Activated T-helper 1 cell treated with anti-CD3 and anti-CD28 coated beads, Interleukin-2, amount 50 U/mL, for 16 hours (primary cell): ENCODE measurements at places on chromosomes 6 and 20.

DNA sequence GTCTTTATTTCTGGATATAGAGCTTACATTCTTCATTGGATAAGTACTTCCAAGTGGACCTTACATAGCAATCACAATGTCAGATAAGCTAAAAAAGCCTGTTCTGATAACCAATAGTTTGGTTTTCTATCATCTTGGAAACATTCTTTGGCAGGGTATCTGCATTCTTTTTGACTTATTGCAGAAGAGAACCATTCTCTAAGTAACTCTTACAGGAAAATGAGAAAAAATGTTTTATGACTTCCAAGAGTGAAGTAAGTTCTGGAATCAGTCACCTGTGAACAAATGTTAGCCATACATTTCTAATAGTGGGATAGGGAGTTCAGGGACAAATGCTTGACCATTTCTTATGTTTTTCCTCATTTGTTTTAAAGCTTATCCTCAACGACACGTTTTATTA is 564.0 kb downstream of the CD109 start:
- no peak for DNase-seq

DNA sequence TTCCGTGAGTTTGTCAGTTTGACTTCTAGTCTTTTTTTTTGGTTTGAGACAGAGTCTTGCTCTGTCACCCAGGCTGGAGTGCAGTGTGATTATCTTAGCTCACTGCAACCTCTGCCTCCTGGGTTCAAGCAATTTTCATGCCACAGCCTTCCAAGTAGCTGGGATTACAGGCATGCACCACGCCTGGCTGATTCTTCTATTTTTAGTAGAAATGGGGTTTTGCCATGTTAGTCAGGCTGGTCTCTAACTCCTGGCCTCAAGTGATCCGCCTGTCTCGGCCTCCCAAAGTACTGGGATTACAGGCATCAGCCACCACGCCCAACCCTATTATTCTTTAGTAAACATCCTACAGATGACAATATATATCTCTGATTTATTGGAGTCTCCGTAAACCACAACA is 506.5 kb downstream of the PREX1 start:
- DNase-seq: no peak

DNA sequence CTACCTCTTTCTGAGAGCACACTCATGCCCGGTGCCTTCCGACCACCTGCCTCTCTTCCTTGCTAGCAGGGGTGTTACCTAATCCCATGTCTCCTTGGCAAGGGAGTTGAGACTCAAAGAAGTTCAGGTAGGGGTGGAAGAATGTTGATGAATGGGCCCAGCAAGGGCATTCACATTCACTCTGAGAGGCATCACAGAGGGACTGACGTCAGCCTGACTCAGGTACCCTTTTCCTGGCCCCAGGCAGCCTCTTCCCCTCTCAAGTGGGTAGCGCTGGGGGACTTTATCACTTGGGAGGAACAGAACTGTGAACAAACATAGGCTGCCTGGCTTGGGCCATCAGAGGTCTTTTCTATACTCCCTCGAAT is 35.3 kb downstream of the HM13 start:
- no peak for DNase-seq

DNA sequence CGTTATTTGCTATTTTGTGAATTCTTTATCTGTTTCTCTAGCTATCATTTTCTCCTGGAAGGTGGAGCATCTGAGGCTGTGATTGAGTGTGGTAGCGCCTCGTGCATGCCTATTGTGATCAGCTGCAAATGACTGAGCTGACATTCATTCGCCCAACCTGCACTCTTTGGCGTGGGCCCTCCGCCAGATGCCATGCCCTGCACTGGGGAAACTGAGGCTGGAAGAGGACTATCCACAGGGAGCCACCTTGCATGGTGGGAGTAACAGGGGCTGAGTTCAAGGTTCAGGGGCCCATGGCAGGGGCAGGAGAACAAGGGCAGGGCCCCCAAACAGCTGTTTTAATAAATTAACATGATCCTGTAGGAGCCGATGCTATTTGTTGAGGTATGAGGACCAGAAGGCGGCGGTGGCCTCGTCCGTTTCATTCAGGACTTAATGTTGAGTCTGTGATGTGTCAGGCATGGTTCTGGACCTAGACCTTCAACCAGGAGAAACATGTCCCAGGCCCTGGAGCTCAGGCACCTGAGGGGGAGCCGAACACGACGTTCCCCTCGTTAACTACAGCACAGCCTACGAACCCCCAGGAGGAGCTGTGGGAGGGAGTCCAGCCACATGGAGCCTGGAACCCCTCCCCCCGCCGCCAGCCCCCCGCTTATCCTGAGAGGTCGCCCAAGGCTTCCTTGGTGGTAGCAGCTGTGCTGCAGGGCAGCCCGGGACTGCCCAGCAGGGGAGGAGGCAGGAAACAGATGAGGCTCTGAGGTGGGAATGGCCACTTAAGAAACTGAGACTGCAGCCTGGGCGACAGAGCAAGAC is 242.9 kb downstream of the CDH4 start:
- no peak for DNase-seq

- DNase-seq: no peak
Observed at GRCh38 chr20:2576317-2576727, 39.9 kb downstream of the TMC2 start.

- DNase-seq: no peak
Observed at GRCh38 chr20:8670893-8671215, 398.0 kb upstream of the PLCB4 start.

DNA sequence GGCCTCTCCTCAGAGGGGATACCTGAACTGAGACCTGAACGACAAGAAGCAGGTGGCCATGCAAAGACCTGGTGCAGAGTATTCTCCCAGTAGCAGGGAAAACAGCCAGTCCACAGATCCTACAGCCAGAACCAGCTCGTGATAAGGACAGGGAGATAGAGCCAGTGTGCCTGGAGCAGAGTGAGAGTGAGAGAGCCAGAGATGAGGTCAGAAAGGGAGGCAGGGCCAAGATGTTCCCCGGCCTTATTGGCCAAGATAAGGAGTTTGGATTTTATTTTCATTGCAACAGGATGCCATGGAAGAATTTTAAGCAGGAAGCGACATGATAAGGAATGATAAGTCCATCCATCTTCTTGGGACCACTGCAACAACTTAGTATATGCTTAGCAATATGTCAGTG is 111.8 kb downstream of the UBE3D start:
- DNase-seq: no peak

- DNase-seq: no peak
Observed at GRCh38 chr6:4904461-4905025, 99.3 kb downstream of the RPP40 start.

DNA sequence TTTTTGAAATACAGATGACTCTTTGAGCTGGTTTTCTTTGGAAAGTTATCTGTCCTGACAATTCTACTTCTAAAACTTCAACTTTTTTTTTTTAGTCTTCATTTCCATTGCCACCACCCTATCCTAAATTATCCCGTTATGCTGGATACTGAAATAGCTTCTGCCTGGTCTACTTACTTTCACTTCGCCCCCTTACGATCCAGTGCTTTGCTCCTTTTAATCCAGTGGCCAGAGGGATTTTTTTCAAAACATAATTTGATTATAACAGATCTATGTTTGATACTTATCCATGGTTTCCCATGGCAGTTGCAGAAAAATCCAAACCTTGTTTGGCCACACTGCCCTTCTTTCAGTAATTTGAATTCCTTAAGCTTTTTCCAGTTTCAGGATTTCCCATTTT is 27.4 kb downstream of the ASXL1 start:
- DNase-seq: no peak

DNA sequence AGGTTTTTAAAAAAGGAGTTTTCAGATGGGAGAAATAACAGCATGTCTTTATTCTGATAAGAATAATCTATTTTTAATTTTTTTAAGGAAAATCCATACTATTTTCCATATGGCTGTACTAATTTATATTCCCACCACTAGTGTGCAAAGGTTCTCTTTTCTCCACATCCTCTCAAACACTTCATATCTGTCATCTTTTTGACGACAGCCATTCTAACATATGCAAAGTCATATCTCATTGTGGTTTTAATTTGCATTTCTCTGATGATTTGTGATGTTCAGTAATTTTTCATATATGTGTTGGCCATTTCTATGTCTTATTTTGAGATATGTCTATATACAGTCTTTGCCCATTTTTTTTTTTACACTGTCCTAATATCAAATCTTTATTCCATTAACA is 280.6 kb upstream of the RUNX2 start:
- no peak for DNase-seq

DNA sequence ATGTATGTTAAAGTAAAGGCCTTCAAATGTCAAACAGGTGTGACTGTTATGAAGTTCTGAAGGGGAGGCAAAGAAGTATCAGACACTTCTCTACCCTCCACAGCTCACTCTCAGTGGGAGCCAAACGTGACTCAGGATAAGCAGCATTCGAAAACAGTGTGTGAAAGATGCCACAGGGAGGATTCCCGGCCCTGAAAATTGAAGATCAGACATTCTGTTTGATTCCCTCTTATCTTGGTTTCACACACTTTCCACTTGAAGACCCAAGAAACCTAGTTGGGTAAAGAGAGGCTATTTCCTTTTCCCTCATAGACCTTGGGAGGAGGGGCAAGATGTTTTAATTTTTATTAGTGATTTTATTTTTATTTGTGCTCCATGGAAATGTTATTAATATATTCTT is 164.2 kb upstream of the SUPT3H start:
- DNase-seq: no peak

- DNase-seq: no peak
Observed at GRCh38 chr6:168017629-168018028, 20.2 kb downstream of the KIF25 start.

- no peak for DNase-seq
Observed at GRCh38 chr20:13325033-13325432, 104.0 kb downstream of the ISM1 start.

DNA sequence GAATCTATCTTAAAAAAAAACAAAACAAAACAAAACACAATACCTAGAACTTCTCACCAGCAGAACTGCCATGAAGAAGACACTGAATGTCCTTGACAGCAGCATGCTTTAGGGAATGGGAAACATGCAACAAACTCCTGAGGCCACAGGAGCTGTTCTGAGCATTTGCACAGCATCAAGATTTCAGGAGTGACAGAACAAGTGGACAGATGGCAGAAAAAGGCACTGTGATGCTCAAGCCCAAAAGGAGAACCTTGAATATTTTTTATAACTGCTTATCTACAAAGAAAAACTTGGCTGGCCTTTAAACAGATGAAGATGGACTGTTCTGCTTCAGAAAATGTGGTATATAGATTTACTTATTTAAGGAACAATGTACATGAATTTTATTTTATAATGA is 158.9 kb downstream of the RALGAPA2 start:
- no peak for DNase-seq
